SK-MEL-5 (cell line): ENCODE measurements at places on chromosomes 6 and 20. TPM values are rescaled to one million over a fixed set of nuclear protein-coding genes. Genes with fewer than 3 reads are reported as not detected.
A peak's percentile ranks its signal among the peaks of the same experiment; 100 is the strongest.

- no peak for DNase-seq
Measured at GRCh38 chr6:6633898-6634734, 45.6 kb downstream of the LY86 start.

Gene PARD6B
- 4.8 and 5.9 TPM in 2 replicates for total RNA-seq

DNA sequence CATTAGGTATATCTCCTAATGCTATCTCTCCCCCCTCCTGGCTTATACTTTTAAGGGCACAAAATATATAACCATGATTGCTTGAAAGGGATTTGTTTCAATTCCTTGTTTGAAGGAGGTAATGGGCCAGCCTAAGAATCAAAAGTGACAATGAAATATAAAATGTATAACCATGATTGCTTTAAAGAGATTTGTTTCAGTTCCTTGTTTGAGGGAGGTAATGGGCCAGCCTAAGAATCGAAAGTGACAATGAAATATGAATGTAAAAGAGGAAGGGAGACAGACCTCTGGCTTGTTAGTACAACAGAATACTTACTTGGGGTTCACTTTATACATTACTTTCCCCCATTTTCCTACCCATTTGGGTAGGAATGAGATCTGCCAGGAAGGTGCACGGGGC lies 55.5 kb downstream of the FOXC1 start:
- no peak for DNase-seq

GRCh38 chr6:45431317-45432065 lies 53.8 kb upstream of the SUPT3H start:
- DNase-seq: no peak

Gene SLC13A3
- 4.1 and 5.2 TPM in 2 replicates for total RNA-seq

DNA sequence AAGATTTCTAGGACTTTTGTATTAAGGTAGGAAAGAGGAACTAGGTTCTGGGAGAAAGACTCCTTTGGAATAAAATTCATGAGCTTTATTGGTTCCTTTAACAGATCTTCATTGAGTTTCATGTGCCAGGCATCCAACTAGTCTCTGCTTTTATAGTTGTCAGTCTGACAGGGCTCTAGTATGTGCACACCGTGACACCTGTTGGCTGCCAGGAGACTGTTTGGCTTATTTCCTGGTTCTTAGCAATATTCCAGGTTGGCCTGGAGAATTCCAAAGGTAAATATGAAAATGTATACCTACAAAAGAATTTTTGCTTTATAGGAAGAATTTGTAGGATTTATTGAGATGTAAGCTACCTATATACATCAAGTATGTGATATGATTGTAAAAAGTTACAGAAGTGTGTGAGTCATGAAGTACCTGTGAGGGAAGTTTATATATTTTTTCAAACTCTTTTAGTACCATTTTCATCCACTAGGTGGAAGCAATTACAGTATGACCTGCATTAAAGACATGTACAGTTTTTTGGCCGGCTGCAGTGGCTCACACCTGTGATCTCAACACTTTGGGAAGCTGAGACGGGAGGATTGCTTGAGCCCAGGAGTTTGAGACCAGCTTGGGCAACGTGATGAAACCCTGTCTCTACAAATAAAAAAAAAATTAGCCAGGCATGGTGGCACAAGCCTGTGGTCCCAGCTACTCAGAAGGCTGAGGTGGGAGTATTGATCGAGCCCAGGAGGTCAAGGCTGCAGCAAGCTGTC lies 35.2 kb downstream of the NDUFAF5 start:
- DNase-seq: peak; percentile 69

Gene KIAA1755
- not detected in 2 replicates for total RNA-seq

DNA sequence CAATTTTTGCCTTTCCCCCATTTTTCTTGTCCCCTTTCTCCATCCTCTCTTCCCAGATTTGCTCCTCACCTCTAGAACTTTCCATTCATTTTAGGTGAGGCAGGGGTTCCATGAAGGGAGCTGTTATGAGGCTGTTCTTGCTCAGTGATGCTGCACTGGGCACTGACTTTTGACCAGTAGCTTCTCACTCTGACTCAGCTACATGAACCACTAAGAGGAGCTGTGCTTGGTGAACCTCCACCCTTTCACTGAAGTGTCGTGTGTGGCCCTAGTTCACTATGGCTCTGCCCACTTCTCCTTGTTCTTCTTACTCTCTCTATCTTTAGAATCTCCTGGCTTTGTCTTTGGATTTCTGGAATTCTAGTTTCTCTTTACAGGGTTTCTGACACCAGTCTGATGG lies 307.1 kb upstream of the RNF24 start:
- no peak for DNase-seq

GRCh38 chr20:61896058-61896961 lies 169.4 kb downstream of the TAF4 start:
- peak; percentile 60 for DNase-seq

DNA sequence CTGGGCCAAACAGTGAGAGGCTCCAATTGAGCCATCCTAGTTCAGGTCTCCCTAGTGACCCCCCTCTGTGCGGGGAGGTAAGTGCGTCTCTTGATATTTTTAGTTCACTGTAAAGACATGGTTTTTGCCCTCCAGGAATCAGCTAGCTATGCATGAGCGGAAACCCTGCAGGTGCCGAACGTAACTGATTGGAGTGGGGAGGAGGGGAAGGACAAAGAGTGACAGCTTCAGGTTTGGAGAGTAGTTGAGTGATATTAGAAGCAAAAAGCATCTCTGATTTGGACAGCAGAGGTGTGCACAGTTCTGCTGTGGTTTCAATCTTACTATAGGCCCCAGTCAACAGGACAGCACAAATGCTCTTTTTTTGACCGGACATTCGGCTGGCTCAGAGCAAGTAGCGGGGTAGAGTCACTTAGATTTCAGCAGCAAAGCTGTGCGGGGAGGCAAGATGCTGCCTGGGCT lies 31.8 kb downstream of the TBC1D7 start:
- DNase-seq: no peak

DNA sequence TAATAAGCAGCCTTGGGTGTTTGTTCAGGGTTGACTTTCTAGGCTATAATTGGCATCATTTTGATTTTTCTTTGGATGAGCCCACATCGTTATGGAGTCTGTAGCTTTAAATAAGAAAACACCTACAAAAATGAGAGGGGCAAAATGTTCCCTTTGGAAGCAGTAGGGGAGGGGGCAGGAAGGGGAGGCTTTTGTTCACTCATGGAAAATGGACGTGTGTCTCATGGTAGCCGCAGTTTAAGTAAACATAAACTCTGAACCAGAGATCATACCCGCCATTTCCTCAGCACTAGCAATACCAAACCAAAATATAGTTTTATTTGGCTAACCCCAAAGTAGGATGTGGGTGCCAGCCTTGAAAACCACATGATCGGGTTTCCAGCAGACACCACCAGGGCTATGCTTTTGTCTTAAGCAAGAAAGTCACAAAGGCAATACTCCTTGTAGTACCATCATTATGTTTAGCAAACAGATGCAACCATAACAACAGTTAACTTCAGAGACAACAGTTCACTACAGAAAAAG lies 572.5 kb upstream of the JAG1 start:
- DNase-seq: no peak

Gene TP53TG5
- not detected in 2 replicates for total RNA-seq

Gene SGK2
- total RNA-seq: 0.29 TPM in 1 of 2 replicates, not detected in the other

DNA sequence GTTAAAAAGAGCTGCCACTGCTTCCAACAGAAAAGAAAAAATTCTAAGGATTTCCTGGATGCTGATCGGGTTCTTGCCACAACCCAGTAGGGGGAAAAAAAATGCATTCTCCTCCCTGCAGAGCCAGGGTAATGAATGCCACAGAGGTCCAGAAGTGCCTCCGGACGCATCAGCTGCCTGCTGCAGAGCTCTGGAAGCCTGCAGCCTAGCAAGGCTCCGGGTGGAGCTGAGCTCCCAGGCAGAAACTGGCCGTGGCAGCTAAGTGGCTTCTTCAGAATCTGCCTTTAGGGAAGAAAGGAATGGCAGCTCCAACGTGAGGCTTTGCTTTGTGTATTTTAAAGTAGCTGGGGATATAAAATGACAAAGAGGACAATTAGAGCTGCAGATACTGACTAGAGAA lies 155.0 kb downstream of the CFAP61 start:
- DNase-seq: peak; percentile 32

- no peak for DNase-seq
Measured at GRCh38 chr6:124057461-124057860, 253.8 kb downstream of the NKAIN2 start.

Gene KCNQ5
- 13.9 and 24.1 TPM in 2 replicates for total RNA-seq

DNA sequence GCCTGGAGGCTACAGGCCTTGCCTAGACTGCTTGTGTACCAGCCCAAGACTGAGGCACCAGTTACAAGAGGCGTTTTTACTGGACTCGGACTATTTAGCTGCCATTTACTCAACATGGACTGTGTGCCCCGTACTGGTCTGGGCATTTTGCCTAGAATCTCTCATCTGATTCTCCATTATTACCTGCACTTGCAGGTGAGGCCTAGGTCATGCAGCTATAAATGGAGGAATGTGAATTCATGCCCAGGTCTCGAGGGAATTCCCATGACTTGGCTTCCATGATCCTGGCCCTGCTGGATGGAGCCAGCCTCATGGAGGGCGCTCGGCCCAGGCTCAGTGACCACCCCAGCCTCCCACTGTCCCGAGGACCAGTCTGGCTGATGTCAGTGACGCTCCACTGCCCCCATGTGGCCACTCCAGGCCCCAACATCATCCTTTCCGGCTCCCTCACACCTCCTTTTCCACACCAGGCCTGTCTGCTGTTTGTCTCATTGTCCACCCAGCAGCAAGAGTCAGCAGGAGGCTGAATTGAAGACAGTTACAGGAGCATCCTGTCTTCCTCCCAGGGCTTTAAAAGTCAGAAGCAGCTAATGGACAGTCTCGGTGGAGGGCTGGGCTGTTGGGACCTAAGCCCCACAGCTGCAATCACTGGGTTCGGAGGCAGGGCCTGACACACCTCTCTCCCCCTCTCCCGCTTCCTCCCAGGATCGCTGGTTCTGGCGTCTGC lies 8.7 kb downstream of the MMP24OS start:
- DNase-seq: peak; percentile 84

GRCh38 chr20:57380081-57380750 lies 11.0 kb upstream of the RBM38 start:
- DNase-seq: no peak

Gene SNPH
- 9.4 and 10.7 TPM in 2 replicates for total RNA-seq

DNA sequence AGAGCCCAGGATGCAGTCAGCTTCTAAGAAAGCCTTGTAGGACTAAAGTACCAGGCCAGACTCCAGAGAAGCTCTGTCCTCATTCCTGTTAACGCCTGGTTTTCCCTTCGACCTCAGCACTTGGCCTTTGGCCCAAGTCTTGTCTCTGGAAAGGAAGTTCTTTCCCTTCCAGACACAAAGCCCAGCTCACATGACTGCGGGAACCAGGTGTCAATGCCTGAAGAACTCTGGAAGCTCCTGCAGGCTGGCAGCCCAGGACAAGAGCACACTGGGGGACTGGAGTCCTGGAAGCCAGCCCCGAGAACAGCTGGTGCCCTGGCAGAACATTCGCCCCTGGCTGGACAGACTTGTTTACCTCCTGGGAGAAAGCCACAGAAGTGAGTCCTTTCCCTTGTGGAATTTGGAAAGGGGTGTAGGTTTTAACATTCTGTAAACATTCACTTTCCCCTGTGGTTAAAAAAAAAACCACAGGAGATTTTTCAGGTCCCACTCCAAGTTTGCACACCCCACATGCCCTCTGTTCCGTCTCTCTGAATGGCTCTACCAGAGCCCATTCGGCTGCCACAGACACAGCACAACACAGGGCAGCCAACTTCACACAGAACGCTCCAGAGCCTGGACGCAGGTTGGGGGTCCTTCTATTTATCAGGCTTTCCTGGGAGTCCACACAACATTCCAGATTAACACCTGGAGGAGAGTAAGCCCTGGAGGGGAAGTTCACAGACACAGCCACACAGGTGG lies 18.1 kb downstream of the ACSS1 start:
- no peak for DNase-seq

Gene HDDC2
- 195 and 198 TPM in 2 replicates for total RNA-seq

DNA sequence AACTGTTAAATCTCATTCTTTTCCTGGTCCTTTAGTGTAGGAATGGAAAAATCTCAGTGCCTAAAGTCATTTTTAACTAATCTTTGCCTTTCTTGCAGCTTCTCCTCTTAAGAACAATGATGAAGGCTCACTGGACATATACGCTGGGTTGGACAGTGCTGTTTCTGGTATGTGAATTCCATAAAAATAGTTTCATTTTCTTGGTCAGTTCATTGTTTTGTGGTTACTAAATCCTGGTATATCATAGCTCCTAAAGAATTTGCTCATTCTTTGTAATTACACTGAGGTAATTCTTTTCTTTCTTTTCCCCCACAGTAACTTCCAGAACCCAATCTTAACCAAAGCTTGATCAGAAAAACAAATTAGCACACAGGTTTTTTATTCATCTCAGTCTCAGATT lies 23.4 kb downstream of the CASP8AP2 start:
- DNase-seq: no peak

DNA sequence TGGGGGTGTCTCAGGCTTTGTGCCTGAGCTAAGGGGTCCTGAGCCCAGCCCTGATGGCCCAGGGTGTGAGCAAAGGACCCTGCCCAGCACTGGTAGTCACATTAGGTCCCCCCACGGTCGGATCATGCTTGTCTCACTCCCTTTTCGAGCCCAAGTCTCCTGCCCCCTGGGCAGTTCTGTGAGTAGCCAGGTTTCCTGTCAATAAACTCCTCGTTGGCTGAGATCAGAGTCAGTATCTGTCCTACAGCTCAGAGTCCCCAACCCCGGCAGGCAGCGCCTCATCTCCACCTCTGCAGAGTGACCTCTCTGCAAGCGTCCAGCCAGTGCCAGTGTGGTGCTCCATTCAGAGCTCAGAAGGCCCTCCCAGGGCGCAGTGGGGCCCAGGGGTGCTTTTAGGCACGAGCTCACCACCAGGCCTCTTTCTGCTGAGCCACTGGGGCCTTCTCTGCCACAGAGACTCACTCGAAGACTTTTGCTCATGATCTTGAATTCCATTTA lies 93.7 kb upstream of the PMEPA1 start:
- no peak for DNase-seq

GRCh38 chr20:6855104-6855503 lies 87.6 kb downstream of the BMP2 start:
- DNase-seq: no peak

GRCh38 chr6:34414999-34415858 lies 10.6 kb downstream of the RPS10 start:
- peak; percentile 87 for DNase-seq

DNA sequence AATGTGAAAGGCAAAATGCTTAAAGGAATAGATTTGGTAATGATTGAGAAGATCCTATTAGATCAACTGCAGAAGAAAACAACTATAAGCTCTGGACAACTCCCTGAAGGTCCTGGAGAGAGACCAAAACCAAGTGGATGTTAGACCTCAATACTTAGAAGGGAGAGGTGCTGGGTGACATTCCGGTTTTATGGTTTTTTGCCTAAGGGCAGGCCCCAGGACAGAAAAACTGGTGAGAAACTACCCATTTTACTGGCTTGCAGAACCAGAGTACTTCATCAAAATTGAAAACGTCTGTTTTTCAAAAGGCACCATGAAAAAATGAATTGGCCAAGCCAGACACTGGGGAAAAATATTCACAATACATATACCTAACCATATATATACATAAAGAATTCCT lies 26.3 kb downstream of the SAMHD1 start:
- no peak for DNase-seq

Gene STMND1
- total RNA-seq: not detected in 2 replicates

Gene ZMYND8
- 22.1 and 22.8 TPM in 2 replicates for total RNA-seq
